ENCODE measurements at places on chromosomes 5 and 9.
A peak's percentile ranks its signal among the peaks of the same experiment; 100 is the strongest.

GRCh38 chr9:36086442-36086841 lies 49.7 kb downstream of the RECK start:
- no peak for DNase-seq

DNA sequence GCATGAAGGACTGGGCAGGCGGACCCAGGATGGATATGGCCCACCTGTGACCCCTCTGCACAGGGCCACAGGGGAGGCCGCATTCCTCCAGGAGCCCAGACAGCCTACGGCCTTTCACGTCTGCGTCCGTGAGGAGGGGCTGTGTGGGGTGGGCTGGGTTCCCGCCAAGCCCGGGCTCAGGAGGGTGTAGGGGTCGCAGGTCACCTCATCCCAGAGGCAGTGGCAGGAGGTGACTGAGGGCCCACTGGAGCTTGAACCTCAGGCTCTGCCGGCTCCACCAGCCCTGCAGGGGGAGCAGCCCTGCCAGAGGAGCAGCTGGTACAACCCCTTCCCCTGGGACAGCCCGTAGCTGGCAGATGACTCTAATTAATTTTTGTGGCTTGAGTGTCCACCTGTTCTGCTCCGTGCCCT lies 40.7 kb upstream of the CACNA1B start:
- no peak for DNase-seq

DNA sequence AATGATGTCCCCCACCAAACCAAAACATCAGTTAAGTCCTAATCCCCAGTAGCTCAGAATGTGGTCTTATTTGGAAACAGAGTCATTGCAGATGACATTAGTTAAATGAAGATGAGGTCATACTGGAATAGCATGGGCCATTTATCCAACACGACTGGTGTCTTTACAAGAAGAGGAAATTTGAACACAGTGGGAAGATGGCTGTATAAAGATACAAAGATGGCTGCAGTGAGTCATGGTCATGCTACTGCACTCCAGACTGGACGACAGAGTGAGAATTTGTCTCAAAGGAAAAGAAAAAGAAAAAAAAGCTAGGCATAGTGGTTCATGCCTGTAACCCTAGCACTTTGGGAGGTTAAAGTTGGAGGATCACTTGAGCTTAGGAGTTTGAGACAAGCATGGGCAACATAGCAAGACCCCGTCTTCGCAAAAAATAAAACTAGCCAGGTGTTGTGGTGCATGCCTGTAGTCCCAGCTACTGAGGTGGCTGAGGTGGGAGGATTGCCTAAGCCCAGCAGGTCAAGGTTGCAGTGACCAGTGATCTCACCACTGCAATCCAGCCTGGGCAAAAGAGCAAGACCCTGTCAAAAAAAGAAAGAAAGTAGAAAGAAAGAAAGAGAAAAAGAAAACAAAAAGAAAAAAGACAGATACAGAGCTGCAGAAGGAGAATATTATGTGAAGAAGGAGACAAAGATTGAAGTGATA lies 130.0 kb upstream of the CDKN2B start:
- no peak for DNase-seq

DNA sequence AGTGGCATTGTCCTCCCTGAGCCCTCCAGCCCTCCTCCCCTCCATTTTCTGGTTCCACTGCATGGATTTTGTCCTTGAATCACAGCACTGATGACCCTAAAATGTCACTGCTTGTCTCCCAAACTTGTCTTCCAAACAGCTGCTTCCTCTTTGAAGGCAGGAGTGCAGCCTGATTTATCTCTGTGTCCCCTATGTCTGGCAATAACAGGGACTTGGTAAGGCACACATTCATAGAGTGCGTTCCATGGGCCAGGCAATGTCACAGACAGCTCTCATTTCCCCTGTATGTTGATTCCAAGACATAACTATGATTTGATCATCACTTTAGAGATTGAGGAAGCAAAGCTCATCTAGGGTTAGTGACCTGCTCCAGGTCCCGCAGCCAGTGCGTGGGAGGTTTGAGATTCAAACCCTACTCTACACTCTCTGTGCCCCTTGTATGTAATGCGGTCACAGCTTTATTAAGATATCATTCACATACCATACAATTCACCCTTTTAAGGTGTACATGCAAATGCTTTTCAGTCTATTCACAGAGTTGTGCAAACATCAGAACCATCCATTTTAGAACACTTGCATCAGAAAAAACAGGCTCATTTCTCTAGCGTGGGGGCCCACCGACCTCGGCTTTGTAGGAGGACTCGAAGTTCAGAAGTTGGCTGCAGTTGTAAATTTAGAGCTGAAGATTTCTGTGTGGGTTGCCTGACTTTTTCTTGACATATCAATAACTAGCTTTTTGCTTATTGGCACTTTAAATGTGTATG lies 28.4 kb upstream of the BOD1 start:
- no peak for DNase-seq

- DNase-seq: no peak
Observed at GRCh38 chr5:159206368-159206767, 3.0 kb downstream of the RNF145 start.

DNA sequence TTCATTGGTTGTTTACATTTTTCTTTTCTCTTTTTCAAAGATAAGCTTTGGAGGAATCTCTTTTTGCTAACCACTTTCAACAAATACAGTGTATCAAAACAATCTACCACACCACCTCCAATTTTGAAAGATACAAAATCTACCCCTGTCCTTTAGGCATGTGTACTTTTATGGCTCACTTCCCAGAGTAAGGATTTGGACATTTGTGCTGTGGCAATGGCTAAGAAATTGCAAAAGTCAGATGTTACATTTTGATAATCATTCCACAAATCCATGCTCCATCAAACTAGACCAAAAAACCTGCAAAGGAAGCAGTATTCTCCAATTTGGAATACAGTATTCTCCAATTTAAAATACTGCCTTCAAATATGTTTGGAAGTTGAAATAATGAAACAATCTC lies 204.9 kb downstream of the MCTP1 start:
- no peak for DNase-seq

DNA sequence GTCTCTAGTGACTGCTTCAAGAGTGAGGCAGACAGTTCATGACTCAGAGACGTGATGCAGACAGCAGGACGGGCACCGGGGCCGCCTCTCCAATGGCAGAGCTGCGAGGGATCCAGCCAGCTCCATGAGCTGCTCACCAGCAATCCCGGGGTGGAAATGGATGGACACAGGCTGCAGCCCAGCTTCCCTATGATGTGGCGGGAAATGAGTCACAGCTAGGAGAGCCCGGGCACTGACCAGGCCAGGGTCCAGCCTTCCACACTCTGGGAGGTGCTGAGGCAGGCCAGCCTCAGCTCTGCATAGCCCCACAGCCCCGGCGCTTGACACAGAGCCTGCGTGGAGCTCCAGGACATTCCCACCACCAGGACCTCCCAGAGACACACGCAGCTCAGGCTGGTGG lies 244.8 kb upstream of the IRX2 start:
- no peak for DNase-seq

- DNase-seq: no peak
Observed at GRCh38 chr9:95667789-95668188, 151.0 kb upstream of the PTCH1 start.

DNA sequence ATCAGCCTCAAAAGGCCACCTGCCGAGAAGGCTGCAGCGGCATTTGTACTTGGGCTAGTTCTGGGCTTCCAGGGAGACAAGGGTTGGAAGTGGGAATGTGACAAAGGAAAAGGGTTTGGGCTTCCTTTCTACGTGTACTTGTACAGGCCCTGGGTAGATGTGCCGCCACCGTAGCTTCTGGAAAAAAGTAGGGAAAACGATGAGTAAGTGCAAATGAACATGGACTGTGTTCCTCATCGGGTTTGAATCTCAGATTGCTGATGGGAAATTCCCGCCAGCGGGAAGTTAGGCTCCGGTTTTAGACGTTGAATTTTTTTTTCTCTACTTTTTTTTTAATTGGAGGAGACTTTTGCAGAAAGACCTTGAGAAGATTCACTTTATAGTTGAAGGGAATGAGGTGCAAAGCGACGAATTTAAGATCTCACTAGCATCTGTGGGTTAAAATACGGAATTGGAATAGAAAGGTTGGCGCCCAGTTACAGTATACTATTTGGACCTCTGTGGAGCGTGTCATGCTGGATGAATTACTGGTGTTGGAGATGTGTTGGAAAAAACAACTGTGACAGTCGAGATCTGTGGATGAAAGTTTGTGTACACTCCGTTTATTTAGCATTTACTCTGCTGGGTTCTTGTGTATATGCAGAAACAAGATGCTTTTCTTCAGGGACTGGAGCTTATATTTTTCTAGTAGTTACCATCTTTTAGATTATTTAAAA lies 1.2 kb downstream of the G3BP1 start:
- no peak for DNase-seq

DNA sequence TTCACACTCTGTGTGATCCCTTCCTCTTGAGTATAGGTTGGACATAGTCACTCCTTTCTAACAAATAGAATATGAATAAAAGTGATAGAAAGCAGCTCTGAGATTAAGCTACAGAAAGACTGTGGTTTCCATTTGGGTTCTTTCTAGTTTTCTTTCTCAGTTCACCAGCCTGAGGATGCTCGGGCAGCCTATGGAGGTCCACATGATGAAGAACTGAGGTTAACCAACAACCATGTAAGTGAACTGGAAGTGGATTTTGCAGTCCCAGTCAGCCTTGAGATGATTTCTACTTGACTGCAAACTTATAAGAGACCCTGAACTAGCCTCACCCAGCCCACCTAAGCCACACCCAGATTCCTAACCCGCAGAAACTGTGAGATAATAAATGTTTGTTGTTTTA lies 10.1 kb upstream of the FOXE1 start:
- DNase-seq: no peak

- DNase-seq: peak; percentile 13
Observed at GRCh38 chr5:61401726-61402125, 69.7 kb downstream of the ZSWIM6 start.

DNA sequence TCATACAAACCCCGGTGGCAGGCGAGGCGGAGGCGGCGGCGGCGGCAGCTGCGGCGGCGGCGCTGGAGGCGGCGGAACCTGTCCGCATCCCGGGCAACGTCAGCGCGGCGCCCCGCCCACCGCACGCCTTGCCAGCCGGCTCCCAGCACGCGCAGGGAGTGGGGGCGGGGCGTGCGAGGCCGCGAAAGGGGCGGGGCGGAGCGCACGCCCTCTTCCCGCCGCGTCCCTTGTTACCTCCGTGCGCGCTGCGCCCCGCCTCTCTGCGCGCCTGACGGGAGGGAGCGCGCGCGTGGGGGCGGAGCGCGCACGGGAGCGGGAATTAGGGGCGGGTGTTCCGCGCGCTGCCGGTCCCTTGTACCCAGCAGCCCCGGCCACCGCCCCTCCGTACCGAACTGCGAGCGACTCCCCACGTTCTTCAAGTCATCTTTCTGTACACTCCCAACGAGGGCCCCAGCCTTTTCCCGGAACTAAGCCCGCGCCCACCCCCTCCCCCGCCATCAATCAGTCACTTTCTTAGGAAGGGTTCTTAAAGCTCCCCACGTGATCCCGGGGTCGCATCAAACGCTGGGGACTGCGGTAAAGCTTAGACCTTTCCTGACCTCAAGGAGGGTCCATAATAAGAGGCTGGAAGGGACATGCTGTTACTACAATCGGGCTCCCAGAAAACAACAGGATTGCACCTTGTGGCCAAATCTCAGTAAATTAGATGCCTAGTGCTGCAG lies at the start of gene AGTPBP1:
AGTPBP1 (minus strand) TSS at position 80 of the 722 bp plus-strand sequence. CDS start 29,421 bp downstream, outside the sequence.
- peak; percentile 88 for DNase-seq

GRCh38 chr9:115416299-115416698 lies 298.3 kb upstream of the TNC start:
- no peak for DNase-seq

DNA sequence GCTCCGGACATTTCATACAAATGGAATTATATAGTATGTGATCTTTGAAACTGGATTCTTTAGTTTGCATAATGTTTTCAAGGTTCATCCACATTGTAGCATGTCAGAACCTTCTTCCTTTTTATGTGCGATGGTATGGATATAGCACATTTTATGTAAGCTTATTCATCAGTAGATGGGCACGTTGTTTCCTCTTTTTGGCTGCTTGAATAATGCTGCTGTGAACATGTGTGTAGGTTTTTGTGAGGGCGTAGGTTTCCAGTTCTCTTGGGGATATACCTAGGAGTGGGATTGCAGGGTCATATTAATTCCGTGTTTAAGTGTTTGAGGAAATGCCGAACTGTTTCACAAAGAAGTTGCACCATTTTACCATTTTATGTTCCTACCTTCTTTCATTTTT lies 187.8 kb downstream of the NR3C1 start:
- DNase-seq: peak; percentile 84

DNA sequence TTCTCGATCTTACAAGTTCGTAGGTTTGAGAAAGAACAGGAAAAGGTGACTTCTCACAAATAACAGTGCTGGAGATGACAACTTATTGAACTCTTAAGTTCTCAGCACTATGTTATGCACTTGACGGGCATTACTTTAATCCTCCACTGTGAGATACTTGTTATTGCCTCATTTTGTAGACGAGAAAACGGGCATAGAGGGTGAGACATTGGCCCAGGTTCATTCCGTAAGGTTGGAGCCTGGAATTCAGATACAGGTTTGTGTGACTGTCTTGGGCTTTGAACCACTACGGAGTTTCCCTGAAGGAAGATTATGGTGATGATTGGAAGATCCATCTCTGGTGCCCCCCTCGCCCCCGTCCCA lies 657 bp downstream of the MAT2B start:
- no peak for DNase-seq

- no peak for DNase-seq
Observed at GRCh38 chr5:57157131-57157530, 16.7 kb upstream of the GPBP1 start.

DNA sequence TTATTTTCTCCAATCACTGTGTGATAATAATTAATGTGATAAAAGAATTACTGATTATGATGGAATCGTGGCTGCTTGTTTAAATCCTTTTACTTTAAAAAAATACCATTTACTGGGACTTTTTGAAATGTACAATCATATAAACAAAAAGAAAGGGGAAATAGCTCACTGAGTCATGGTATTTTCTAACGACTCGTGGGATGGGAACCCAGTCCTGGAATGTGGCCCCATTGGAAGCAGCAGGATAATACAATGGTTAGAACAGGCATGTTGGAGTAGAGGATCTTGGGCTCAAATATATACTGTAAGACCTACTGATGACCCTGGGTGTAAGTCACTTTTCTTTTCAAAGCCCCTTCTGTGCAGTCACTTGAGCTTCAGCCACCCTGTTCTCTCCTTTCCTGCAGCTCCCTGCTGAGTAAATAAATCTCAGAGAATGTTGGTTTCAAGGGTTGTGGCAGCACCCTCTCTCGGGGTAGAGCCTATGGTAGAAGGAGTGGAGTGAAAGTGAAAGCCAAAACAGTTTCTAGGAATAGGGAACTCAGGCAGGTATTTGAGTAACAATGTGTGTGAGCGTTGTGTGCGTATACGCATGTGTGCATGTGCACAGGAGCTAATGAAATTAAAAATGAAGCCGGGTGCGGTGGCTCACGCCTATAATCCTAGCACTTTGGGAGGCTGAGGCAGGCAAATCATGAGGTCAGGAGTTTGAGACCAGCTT lies 40.8 kb upstream of the LARP1 start:
- peak; percentile 67 for DNase-seq

- DNase-seq: peak; percentile 46
Observed at GRCh38 chr5:176131771-176132170, 106.5 kb upstream of the SIMC1 start.

DNA sequence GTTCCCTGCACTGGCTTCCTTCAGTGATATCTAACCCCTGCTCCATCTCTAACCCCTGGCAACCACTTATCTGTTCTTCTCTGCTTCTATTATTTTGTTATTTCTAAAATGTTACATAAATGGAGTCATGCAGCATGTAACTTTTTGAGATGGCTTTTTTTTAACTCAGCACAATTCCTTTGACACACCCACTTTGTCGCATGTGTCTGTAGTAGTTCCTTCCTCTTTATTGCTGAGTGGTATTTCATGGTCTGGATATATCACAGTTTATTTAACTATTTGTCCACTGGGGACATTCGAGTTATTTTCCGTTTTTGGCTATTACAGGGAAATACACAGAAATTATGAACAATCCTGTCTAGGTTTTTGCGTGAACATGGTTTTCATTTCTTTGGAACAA lies 200.2 kb downstream of the TRIO start:
- peak; percentile 47 for DNase-seq
